CD4-positive, alpha-beta memory T cell (primary cell): ENCODE measurements at places on chromosomes 3 and 15. TPM values are rescaled to one million over a fixed set of nuclear protein-coding genes. Genes with fewer than 3 reads are reported as not detected.

The PP2D1 gene
- total RNA-seq: not detected

The SLCO3A1 gene
- total RNA-seq: 30.9 TPM

The WDR93 gene
- total RNA-seq: not detected

The MYL3 gene
- not detected for total RNA-seq

The BCHE gene
- total RNA-seq: not detected
